Activated CD8-positive, alpha-beta memory T cell treated with anti-CD3 and anti-CD28 coated beads for 24 hours (primary cell): ENCODE measurements at places on chromosomes 7 and 10.

DNA sequence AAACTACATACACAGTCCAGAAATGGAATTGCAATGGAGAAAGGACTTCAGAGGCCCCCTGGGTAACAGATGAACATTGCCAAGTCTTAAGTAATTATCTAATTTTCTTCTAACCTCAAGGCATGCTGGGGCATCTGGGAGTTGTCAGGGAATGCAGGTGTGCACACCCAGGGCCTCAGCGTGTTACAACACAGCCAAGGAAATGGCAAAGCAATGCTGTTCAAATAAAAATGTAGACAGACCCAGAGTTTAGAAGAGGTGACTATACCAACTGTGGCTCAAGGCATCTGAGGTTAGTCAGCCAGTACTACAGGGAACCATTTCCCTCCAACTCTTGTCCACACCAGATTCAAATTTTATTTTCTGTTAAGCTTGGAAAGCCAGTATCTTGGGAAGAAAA is 73.6 kb downstream of the CCDC3 start:
- no peak for DNase-seq

DNA sequence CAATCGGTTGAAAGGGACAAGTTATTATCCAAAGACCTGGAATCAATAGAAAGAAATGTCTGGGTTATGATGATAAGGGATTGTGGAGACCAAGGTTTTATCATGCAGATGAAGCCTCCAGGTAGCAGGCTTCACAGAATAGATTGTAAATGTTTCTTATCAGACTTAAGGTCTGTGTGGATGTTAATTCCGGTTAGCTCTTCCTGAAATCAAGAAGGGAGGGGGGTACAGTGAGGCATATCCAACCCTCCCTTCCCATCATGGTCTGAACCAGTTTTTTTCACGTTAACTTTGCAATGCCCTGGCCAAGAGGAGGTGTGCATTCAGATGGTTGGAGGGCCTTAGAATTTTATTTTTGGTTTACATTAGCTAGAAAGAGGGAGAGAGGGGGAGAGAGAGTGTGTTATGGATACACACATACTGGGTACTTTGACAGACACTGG is 9.8 kb upstream of the LRRC61 start:
- DNase-seq, result no peak

GRCh38 chr10:89916468-89917215 is 215.3 kb downstream of the KIF20B start:
- no peak for DNase-seq

- no peak for DNase-seq
These were observed 4.6 kb downstream of the KIF20B start for GRCh38 chr10:89706011-89706410.

- no peak for DNase-seq
These were observed 4.3 kb downstream of the CAMK1D start for GRCh38 chr10:12353399-12354242.

DNA sequence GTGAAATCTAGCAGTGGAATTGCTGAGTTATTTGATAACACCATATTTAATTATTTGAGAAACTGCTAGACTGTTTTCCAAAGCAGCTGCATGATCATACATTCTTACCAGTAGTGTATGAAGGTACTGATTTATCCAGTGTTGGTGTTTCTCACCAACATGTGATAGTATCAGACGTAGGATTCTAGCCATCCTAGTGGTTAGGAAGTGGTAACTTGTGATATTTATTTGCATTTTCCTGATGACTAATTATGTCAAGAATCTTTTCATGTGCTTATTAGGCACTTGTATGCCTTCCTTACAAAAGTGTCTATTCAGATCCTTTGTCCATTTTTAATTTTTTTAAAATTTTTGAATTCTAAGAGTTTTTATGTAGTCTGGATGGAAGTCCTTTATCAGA is 54.2 kb upstream of the PLXDC2 start:
- DNase-seq, result no peak

- DNase-seq, result no peak
These were observed 118.5 kb downstream of the FOXP2 start for GRCh38 chr7:114533131-114533530.

- peak; percentile 21 for DNase-seq
These were observed 30.8 kb downstream of the HIF1AN start for GRCh38 chr10:100566561-100566960.

DNA sequence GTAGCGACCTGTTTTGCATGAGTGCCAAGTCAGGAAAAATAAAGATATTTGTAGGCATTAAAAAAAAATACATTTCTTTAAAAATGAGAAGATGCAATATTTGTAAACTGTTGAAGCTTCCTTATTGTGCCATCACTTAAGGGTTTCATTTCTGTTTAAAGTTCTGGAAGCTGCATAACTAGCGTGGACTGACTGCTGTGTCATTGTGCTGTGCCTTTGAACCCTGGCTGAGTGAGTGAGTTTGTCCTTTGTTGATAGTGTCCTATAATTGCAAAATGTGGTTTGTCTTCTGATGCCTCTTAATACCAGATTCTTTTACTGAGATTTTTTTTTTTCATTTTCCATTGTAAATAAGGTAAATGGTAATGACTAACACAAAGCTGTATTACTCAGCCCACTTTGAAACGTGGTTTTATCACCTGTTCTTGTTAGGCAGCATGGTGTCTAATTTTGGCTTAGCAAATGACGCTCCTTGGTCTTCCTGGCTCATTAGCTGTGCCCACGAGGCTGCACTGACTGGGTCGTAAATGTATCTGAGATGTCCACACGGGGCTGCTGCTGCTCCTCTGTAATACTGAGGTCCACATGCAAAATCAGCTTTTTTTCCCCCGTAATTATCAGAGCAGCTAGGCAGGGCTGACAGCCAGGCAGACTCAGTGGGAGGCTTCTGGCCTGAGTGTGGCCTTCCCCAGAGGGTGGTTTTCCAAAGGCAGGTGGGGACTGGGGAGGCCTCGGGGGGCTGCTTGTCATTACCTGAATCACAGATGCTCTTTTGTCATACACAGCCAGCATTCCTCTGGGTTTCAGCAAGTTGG is 14.8 kb downstream of the ZSCAN25 start:
- DNase-seq, result peak; percentile 71

GRCh38 chr10:32105782-32106382 is 49.7 kb upstream of the KIF5B start:
- no peak for DNase-seq

- DNase-seq, result no peak
These were observed 4.3 kb downstream of the ANK3 start for GRCh38 chr10:60385399-60385738.

DNA sequence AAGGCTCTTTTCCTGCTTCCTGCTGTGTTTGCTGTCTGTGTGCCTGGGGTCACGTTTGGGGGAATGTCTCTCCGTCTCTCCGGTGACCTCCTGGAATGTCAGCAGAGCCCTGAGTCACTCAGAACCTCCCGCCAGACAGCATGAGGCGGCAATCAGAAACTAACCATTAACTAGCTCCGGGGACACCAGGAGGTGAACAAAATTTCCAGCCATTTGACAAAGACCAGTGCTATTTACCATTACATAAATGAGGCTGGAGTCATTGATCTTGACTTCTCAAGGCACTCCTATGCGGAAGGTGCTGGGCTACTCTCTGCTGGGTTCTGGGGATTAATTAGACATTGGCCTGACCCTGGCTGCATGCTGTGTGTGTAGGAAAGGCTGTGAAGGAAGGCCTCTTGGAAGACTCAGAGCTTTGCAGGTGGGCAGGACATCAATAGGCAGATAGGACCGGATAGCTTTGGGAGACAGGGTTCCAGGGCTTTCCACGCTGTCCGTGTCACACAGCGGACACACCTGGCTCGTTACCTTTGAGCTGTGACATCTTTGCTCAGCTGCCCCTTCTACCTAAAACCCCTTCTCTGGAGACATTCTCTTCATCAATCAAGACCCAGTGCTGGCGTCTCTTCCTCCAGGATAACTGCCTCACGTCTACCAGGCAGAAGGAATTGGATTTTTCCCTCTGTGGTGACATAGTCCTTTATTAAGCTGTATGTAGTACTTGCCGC is 77.0 kb downstream of the PFKFB3 start:
- DNase-seq, result no peak

DNA sequence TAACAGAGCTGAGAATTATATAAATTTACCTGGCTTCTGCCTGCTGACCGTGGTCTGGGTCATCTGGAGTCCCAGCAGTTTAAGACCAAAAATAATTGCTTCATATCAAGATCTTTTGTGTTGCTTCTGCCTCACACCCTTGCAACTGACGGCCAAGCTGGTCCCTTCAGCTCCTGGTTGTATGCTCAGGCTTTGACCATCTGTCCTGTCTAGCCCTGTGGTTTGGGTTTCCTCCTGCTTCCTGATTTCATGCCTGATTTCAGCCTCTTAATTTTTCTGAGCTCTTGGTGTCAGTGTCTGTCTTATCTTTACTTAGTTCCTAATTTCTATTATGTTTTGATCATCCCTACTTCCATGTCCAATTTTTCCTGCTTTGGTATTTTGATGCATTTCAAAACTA is 87.9 kb upstream of the PLXDC2 start:
- no peak for DNase-seq

- no peak for DNase-seq
These were observed 4.7 kb upstream of the FRMPD2 start for GRCh38 chr10:48279081-48279751.

GRCh38 chr10:990808-991207 is 2.6 kb downstream of the GTPBP4 start:
- DNase-seq, result no peak
